ENCODE measurements at places on chromosomes 1 and 21.

DNA sequence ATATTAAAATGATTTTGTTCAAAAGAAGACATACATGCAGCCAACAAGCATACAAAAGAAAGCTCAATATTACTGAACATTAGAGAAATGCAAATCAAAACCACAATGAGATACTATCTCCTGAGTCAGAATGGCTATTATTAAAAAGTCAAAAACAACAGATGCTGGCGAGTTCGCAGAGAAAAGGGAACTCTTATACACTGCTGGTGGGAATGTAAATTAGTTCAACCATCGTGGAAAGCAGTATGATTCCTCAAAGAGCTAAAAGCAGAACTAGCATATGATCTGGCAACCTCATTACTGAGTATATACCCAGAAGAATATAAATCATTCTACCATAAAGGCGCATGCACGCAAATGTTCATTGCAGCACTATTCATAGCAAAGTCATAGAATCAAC is 126.0 kb upstream of the HMCN1 start:
- no peak for DNase-seq

DNA sequence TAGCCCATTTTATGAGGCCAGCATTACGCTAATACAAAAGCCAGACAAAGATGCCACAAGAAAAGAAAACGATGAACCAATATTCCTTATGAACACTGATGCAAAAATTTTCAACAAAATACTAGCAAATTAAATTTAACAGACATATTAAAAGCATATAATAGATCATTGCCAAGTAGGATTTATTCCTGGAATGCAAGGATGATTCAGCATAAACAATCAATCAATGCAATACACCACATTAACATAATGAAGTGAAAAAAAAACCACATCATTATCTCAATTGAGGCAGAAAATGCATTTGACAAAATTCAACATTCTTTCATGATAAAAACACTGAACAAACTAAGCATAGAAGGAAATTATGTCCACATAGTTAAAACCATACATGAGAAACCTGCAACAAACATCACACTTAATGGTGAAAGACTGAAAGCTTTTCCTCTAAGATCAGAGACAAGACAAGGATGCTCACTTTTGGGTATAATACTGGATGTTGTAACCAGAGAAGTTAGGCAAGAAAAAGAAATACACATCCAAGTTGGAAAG is 22.9 kb upstream of the ATP1A1 start:
- no peak for DNase-seq

GRCh38 chr1:108679586-108680213 is 12.4 kb upstream of the PRPF38B start:
- no peak for DNase-seq

DNA sequence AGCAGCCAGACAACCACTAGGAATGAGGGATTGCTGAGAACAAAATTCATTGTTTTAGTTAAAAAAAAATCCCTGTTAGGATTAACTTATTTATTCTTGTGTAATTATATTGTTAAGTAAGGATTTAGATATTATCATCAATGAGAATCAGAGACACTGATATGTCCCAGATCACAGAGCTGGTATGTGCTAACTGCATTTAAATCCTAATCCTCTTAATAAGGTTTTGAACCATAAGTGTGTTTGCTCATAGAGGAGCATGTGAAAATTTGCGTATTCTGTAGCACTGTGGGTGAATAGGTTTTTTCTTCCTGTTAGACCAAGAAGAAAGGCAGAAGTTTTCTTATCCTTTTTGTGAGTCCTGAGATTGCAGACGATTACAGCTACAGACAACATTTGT is 147.1 kb downstream of the HHAT start:
- no peak for DNase-seq

- DNase-seq = no peak
Observed at GRCh38 chr1:67058761-67059160, 4.8 kb upstream of the SLC35D1 start.

- DNase-seq = no peak
Observed at GRCh38 chr21:44962403-44962966, 22.7 kb downstream of the SLX9 start.

GRCh38 chr1:173934440-173934839 is 17.3 kb upstream of the SERPINC1 start:
- no peak for DNase-seq

GRCh38 chr1:89261926-89262515 is 10.6 kb downstream of the GBP5 start:
- no peak for DNase-seq

GRCh38 chr1:180194546-180195207 is 35.4 kb upstream of the LHX4 start:
- DNase-seq = no peak

- no peak for DNase-seq
Observed at GRCh38 chr1:145979746-145980456, 15.4 kb downstream of the POLR3GL start.

DNA sequence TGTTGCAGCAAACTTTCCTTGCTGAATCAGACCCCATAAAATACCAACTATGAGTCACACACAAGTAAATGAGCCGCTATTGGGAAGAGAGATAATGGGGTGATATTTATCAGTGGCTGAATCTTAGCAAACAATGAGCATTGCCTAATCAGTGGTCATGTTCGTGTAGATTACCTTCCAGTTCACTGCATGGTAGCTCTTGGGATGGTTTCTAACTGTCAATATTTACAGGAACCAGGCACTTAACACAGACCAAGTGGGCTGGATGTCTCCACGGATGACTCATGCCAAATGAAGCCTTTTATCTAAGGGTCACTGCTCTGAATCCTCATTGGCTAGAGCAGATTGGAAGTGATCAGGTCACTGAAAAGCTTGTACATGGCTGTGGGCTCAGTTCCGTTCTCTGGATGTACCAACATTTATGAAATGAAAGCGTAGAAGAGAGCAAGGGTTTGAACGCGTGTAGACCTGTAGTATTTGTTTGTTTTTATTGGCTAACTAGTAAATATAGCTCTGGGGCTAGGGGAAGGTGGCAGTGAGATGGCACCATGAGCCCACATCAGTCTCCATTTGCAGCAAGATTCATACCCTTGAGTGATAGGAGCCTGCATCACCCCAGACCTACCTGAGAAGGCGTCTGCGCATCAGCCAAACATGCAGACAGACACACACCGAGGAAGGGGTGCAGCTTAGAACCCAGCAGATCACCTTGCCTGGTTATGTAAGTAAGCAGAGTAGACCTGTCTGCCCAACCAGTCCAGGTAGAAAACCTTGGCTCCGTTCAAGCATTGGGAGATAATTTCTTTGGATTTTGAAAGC is 153.3 kb downstream of the TOMM20 start:
- no peak for DNase-seq

- peak; percentile 42 for DNase-seq
Observed at GRCh38 chr1:40848530-40849189, 13.5 kb downstream of the CITED4 start.

DNA sequence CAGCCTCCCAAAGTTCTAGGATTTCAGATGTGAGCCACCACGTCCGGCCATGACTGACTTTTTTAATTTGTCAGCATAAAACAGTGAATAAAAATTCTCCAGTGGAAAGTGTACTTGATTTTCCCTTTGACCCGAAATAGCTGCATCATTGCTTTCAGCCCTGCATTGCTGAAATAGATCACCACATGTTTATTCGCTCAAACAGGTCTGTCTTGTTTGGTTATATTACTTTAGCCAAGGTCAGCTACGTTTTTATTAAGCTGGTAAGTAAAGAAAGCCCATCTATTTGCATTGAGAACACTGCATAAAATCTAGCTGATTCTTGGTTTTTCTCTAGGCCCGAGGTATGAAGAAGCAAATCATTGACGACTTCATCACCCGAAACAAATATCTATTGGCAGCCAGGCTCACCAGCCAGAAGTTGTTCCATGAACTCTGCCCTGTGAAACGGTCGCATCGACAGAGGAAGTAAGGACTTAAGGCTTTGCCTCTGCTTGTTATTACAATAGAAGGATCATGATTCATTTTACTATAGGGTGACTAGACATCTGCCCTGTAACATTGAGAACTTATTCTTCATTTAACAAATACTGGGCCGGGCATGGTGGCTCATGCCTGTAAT is 25.6 kb downstream of the AGMAT start:
- no peak for DNase-seq

DNA sequence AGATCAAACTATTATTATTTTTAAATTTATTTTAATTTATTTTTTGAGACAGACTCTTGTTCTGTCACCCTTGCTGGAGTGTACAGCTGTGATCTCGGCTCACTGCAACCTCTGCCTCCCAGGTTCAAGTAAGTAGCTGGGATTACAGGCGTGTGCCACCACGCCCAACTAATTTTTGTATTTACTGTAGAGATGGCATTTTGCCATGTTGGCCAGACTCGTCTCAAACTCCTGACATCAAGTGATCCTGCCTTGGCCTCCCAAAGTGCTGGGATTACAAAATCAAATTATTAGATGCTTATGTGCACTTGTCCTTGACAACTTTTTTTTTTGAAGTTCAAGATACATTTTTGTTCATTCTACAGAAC is 15.4 kb downstream of the LIN9 start:
- no peak for DNase-seq

DNA sequence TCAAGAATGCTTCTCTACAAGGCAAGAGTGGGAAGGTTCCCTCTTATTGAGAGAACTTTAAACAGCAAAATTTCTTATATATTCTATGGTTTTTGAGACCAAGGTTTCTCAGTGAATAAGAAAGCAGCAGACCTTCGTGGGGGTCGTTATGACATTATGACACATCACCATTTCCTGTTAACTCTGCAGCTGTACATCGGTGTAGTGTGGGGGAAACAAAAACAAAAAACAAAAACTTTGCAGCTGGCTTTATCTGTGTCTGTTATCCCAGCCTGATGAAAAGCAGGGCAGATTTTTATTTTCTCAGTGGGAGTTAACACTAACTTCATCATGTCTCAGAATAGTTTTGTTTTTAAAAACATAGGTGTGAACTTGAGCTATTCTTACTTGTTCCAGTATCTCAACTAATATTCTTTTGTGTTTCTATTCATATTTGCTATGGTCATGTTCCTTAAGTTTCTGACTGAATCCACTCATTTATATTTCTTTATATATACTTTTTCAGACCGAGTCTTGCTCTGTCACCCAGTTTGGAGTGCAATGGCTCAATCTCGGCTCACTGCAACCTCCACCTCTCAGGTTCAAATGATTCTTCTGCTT is 2.1 kb downstream of the SDE2 start:
- DNase-seq = no peak

DNA sequence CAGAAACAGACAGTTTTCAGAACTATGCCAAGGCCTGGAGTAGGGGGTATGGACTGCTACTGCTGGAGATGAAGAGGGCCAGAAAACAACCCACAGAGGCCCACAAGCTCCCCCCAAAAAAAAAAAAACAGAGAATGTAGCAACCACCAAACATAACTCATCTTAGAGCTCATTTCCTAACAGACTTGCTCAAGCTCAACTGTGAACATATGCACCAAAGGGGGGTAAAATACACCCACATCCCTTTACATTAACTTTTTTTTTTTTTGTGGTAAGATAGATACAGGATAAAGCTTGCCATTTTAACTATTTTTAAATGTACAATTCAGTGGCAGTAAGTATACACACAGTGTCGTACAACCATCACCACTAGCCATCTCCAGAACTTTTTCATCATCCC is 36.0 kb downstream of the SEC16B start:
- no peak for DNase-seq

GRCh38 chr1:41666981-41667631 is 182.6 kb upstream of the EDN2 start:
- DNase-seq = peak; percentile 78

DNA sequence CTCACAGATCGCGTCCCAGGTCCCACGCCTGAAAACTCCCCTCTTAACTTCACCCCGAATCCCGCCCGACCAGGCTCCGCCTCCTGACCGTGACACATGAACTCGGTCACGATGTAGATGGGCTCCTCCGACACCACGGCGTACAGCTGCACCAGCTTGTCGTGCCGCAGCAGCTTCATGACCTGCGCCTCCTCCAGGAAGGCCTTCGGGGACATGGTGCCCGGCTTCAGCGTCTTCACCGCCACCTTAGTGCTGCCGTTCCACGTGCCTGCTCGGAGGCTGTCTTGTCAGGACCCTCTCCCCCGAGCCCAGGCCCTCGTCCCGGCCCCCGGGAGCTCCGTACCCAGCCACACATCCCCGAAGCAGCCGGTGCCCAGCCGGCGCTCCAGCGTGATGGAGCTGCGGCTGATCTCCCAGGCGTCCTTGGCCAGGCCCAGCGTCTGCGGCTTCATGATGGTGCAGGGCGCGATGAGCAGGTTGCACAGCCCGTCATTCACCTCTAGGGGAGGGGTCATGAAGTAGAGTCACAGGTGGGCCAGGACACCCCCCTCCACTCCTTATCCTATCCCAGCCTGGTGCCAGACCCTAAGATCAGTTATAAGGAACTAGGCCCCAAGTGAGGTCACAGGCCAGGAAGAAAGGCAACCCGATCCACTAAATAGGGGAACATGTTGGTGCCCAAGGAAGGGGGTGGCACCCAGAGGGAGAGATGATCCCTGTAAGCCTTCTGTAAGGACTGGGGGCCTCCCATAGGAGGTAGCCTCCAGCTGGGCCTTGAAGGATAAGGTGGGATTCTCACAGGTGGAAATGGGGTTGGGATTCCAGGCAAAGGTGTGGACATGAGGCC is 11.6 kb upstream of the AHDC1 start:
- no peak for DNase-seq

DNA sequence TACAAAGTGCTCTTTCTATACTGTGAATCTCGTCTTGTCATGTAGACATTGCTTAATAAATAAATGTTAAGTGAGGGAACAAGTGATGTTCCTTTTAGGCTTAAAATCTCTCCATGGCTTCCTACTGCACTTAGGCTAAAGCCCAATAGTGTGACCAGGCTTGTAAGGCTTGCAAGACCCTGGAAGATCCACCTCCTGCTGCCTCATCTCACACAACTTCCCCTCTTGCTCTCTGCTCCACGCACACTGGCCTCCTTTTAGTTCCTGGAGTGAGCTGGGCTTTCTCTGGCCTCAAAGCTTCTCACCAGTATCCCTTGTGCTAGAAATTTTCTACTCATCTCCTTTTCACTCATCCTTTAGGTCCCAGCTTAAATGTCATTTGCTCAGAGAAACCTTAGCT is 41.5 kb upstream of the DIPK1A start:
- no peak for DNase-seq

DNA sequence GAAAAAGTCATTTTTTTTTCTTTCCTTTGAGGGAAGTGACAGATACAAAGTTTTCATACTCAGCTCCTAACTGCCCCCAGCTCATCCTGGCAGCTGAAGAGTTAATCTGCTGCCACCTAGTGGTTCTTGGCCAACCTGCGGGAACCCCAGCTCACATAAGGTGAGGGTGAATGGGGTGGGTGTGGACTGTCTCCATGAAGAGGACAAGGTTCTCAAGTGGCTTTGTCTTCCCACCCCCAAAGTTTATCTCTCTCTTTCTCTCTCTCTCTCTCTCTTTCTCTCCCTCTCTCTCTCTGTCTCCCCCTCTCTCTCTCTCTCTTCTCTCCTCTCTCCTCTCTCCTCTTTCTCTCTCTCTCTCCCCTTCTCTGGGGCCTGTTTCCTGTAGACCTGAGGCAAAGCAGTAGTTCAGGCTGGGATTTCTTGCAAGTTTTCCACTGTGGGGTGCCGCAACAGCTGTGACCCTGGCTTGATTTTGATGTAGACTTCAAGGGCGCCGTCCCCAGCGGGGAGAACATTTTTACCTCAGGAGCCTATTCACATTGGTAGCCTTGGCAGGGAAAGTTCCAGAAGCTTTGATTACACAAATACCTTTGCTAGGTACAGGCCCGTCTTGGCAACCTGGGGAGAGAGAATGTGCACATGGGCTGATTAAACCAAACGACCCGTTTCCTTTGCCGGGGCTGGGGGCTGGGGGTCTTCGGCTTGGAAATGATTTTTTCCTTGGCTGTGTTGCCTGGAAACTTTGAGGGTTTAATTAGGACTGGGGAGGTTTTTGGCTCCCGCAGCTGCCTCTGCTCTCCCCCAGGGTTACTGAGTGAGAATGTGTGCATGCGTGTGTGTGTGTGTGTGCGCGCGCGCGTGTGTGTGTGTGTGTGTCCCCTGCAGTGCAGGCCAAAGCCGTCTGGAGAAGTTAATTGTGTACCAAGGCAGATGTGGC is 135.9 kb downstream of the TM2D1 start:
- DNase-seq = peak; percentile 67
